ENCODE measurements at places on chromosomes 16 and 17.

GRCh38 chr17:14903854-14904253 lies 361.3 kb downstream of the PMP22 start:
- no peak for DNase-seq

GRCh38 chr17:54426296-54426886 lies 474.3 kb upstream of the TOM1L1 start:
- no peak for DNase-seq

- no peak for DNase-seq
Measured at GRCh38 chr16:46932802-46933201, 40.7 kb downstream of the DNAJA2 start.

- DNase-seq = no peak
Measured at GRCh38 chr16:70685061-70685937, 554 bp downstream of the MTSS2 start.
